ENCODE measurements at places on chromosomes 1 and 21.
A peak's percentile ranks its signal among the peaks of the same experiment; 100 is the strongest.

DNA sequence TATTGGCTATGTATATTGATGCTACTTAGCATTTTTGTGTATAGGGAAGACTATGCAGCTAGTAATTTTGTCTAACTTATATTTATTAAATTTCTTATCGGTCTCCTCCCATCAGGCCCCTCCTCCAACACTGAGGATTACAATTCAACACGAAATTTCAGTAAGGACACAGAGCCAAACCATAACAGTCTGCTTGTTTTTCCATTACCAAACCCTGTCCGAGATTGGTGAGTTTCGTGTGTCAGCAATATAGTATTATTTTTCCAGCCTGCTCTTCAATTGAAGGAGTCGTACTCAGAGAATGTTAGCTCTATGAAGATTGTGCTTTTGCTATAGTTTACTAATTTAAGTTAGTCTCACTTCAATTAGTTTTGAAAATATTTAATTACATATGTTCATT is 1495.3 kb downstream of the MRPL39 start:
- DNase-seq: no peak

GRCh38 chr1:83698644-83699043 is 300.3 kb downstream of the TTLL7 start:
- DNase-seq: no peak

GRCh38 chr21:45482899-45483821 is 59.1 kb downstream of the SLC19A1 start:
- DNase-seq: no peak

GRCh38 chr1:111754984-111755330 is 744 bp upstream of the DDX20 start:
- DNase-seq: no peak

DNA sequence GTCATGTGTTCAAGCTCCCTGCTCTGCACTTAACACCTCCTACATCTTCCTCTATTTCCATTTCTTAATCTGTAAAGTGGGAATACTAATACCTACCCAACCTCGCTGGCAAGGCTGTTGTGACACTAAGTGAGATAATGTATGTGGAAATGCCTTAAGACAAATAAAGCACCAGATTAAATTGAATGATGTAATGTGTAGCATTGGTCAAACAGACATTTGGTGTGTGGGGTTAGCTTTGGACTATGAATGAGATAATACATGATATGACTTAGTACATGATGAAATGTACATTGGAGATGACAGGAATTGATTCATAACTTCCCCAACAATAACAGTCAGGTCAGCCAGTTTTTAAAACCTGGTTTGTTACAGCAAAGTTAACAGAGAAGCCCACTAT is 5.2 kb downstream of the AMPD1 start:
- no peak for DNase-seq

GRCh38 chr21:45330851-45331261 is 43.2 kb upstream of the POFUT2 start:
- DNase-seq: no peak

- DNase-seq: no peak
These were observed 680.3 kb downstream of the LRRIQ3 start for GRCh38 chr1:73517603-73518191.

DNA sequence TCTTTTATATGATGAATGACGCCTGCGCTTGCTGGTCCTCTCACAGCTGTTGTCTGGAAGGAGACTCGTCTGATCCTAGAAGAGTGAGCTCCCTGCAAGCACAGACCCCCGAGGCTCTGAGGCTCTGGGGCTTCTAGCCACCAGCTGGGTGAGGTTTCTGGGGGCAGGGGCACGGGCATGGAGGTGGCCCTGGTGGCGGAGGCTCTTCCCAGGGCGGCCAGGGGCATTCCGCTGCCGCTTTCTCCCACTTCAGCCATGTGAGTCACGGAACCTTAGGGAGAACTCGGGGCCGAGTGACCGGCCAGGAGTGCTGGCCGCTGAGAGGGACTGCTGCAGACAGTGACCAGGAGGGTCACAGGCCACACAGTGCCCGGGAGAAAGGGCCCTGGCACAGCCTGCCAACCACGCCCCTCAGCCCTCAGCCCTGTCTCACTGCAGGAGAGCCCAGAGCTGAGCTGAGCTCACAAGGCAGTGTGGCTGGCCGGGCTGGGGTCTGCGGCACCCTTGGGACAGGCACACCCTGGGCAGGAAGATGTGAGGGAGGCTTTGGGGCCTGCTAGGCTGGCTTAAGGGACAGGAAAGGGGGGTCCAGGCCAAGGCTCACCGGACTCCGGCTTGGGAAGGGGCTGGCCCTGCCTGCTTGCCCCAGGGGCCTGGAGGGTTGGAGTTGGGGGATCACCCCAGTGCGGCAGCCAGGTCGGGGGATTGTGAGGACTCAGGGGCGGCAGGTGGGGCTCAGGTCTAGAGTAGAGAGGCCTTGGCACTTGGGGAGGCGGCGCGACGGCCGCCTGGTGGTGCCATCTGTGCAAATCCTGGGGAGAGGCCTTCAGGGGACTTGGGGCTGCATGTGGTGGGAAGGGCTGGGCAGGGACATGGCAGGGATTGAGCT is 35.7 kb downstream of the MORN1 start:
- no peak for DNase-seq

GRCh38 chr1:101262630-101263348 is 26.0 kb downstream of the S1PR1 start:
- DNase-seq: no peak

- no peak for DNase-seq
These were observed 127.6 kb upstream of the F3 start for GRCh38 chr1:94669198-94669597.

- DNase-seq: no peak
These were observed 9.4 kb downstream of the LAMB3 start for GRCh38 chr1:209642816-209643215.

GRCh38 chr1:47225430-47226100 is 6.5 kb downstream of the TAL1 start:
- DNase-seq: no peak

DNA sequence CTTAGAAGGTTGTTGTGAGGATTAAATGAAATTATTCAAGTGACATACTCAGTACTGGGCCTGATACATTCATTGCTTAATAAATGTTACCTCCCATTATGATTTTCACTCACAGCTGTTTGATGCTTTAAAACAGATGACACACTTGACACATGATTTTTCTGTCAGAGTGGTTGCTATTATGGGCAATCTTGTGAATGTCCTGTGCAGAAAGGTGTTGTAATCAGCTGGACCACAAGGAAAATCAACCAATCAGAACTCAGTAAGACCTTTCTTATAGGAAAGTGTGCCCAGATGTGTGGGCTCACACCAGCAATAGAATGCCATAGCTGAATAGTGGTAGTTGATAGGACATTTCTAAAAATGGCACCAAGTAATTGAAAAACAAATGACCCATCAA is 23.5 kb downstream of the GJA5 start:
- no peak for DNase-seq

DNA sequence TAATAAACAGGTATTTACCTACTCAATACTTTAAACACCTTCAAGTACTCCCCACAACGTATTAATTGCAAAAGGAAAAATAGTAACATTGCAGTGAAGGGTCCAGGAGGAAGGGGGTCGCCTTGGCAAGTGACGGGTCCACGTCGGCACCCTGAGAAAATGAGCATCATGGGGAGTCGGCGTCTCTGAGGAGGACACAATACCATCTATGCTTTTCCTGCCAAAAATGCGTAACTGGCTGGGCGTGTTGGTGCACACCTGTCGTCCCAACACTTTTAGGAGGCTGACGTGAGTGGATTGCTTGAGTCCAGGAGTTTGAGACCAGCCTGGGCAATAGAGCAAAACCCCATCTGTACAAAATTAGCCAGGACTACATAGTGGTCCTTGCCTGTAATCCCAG is 7.3 kb downstream of the FTCD start:
- no peak for DNase-seq

GRCh38 chr1:63662056-63662836 is 69.0 kb downstream of the PGM1 start:
- no peak for DNase-seq

DNA sequence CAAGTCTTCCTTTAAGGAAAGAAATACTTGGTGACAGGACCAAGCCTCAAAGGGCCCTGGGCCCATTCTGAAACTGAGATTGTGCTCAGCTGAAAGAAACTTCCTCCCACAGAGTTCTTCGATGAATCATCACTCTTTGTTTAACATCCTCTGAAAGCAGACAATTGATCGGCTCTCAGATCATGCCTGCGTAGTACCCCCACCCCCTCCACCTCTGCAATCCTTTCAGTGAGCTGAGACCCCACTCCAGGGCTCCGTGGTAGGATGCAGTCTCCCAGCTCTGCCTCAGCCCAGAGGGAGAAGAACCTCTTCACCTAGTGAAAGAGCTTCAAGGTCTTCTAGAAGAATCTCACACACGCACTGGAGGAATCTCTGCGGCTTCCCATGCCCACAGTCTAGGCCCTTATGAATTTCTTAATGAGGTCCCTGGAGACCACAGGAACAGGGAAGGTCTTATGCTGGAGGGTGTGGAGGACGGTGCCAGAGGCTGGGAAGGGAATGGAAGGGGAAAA is 104.9 kb upstream of the SOD1 start:
- peak; percentile 32 for DNase-seq

DNA sequence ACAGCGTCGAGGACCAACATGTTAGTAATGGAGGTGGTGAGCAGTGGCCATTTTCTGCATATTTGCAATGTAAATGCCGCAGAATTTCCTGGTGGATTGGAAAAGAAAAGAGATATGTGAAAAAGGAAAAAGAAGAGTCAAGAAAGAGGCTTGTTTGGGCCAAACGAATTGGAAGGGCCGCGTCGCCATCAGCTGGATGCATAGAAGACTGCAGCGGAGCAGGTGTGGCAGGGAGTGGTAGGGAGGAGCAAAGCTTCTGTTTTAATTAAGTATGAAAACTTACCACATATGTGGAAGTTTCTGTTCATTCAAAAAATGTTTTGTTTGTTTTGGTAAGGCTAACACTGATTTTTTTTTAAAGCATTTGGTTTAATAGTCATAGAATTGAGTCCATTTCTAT is 690.7 kb downstream of the NCAM2 start:
- no peak for DNase-seq

DNA sequence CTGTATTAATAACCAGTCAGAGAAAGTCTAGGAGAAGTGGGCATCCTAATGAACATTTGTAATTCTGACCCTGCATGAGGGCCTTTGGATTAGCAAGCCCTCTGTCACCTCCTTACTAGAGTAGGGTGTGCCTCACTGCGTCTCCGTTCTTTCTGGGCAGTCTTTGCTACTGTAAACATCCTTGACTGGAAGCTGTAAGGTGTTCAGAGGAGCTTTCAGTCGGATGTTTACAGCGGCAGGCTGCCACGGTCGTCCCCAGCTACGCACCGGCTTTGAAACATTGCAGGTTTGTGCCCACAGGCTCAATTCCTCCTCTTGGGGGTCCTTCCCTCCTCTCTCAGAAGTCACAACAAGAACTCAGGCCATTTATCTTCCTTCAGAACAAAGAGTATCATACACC is 29.4 kb upstream of the KCNQ4 start:
- no peak for DNase-seq

GRCh38 chr1:87867626-87868025 is 538.9 kb downstream of the LMO4 start:
- no peak for DNase-seq

DNA sequence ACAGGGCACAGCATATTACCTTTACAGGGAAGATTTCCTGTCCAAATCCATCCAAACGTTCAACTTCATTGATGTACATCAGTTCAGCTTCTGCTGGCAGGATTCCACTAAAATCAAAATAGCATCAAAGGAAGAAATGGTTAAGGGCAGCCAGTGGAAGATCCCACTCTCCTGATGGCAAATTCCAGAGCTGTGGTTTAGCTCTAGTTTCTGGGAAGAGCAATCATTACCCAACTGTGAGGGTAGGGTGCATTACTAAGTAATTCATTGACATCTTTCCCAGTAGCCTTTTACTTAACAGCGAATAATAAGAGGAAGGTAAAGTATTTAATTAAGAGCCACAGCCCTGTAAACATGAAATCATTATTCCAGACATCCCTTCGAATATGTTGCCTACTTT is 120.7 kb downstream of the SMYD2 start:
- no peak for DNase-seq

DNA sequence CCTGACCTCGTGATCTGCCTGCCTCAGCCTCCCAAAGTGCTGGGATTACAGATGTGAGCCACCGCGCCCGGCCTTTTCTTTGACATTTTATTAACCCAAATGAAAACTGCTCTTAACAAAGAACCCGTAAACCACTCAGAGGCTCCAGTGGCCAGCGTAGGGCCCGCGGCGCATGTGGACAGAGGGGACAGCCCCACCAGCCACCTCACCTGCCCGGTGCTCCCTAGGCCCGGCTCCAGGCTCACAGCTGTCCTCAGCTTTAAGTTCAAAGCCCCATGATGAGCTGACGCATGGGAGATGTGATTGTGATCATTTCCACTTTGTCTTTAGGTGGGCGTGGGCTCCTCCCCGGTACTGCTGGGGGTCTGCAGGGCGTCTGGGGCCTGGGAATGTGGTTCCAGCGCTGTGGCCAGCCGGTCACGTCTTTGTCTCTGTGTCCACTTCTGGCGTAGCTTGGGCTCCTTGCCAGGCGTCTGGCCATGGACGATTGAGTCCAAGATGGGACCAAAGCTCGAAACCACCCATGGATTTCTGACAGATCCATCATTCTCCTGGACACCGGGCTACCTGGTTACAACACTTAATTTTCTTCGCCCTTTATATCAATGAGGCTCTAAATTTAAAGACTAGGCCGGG is 6.9 kb downstream of the PRKCZ start:
- DNase-seq: no peak

GRCh38 chr1:176691251-176692228 is 228.6 kb downstream of the PAPPA2 start:
- DNase-seq: no peak

GRCh38 chr1:118846443-118846842 is 141.7 kb downstream of the TBX15 start:
- no peak for DNase-seq

DNA sequence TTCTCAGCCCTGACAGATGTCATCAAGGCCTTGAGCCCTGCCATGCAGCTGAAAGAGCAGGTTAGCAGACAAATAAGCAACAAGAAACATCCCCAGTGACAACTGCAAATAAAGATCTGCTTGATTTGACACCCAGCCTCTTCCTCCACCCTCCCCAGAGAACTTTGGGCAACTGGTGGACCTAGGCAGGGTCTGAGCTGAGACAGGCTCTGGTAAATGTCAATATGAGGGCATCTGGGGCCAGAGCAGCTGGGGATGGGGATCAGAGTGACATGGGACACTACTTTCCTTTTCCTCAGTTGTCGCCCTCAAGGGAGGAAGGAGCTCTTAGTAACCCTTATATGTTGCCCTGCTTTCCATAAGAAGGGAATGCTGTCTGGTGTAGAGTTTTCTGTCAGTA is 544.1 kb downstream of the NEGR1 start:
- DNase-seq: no peak

DNA sequence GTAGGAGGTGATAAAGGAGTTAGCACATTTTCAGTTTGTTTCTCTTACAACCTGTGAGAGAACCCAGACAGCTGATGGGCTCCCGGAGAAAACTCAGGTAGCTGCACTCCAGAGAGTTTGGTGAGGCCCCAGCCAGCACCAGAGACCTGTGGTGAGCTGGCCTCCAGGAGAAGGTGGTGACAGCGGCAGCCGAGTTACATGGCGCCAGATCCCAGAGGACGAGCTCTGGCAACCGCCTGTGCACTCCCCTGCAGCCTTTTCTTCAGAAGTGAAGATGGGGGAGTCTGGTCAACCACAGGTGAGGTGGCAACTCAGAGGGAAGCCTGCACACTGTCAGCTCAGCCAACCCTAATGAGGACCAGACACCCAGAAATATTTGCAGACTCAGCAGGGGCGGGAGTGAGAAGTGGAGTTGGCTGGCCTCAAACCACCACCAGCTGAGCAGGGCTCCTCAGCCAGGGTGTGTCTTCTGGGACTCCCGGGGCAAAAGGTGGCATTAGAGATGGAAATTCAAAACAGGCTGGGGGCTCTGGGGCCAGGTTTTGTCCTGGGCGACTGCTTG is 209.7 kb downstream of the SETD4 start:
- no peak for DNase-seq

- no peak for DNase-seq
These were observed 32.5 kb downstream of the IQGAP3 start for GRCh38 chr1:156539818-156540355.

All from stimulated activated CD4-positive, alpha-beta T cell treated with anti-CD3 and anti-CD28 coated beads, TNF-alpha, amount 100 ng/mL, for 4 hours (primary cell).